ENCODE measurements at places on chromosomes 12 and 14.

DNA sequence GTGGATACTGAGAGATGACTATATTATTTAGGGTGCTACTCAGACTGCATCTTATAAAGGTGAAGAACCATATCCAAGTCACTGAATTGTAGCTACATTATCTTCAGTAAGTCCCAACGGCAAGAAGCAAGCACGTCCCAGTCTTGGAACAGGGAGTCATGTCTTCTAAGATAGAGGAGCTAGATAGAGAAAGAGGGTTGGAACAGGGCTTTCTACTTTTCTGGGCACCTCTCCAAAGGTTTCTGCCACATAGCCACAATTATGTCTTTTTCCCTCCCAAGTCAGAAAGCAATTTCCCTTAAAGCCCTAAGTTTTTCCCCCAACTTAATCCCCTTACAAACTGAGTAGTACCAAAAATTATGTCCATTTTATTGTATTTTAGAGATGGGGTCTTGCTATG lies 22.4 kb downstream of the MAPK1IP1L start:
- no peak for DNase-seq

- DNase-seq: no peak
Observed at GRCh38 chr14:77206261-77206824, 24.7 kb downstream of the TMEM63C start.

- DNase-seq: peak; percentile 89
Observed at GRCh38 chr12:57740656-57741412, 2.3 kb upstream of the AGAP2 start.

DNA sequence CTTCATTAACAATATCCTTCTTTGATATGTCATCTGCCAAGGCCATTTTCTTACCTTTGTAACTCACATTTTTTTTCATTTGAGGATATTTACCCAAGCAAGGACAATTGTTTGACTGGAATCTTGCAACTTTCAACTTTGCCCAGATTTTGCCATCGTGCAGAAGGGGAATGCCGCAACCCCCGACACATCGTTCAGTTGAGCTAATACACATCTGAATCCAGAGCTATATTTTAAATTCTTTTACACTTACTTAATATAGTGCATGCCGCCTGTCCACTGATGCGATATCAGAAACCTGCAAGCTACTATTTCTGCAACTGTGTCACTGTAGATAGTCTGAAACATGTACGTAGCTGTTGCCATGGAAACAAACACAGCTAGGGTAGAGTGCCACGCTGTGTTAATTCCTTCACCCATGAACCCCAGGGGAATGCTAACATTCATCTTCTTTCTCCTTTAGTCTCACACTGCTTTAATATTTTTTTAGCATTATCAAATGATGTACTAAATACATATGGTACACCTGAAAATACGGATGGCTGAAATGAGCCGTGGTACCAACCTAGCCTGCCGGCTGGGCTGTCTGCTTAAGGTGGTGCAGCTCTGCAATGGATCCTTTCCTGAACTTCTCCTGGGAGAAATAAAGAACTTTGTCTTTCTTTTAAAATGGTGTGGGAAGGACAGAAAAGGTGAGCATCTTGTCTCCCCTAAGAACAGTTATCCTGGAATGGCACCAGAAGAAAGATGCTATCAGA lies 77.0 kb upstream of the FOXN3 start:
- no peak for DNase-seq

- DNase-seq: no peak
Observed at GRCh38 chr12:2453761-2454090, 341.0 kb upstream of the FKBP4 start.

Data from CD4-positive, alpha-beta memory T cell (primary cell).